Effector memory CD4-positive, alpha-beta T cell (primary cell): ENCODE measurements at places on chromosomes 6 and 20.
A peak's percentile ranks its signal among the peaks of the same experiment; 100 is the strongest.

GRCh38 chr20:64101731-64102621 lies 5.4 kb downstream of the NPBWR2 start:
- peak overlapping the region; percentile 42 for H3K4me3 ChIP-seq
- peaks cover 8% of the 10 kb centered on the region for H3K4me1 ChIP-seq
- DNase-seq, result peak; percentile 32
- no peak overlapping the region for H3K27ac ChIP-seq

DNA sequence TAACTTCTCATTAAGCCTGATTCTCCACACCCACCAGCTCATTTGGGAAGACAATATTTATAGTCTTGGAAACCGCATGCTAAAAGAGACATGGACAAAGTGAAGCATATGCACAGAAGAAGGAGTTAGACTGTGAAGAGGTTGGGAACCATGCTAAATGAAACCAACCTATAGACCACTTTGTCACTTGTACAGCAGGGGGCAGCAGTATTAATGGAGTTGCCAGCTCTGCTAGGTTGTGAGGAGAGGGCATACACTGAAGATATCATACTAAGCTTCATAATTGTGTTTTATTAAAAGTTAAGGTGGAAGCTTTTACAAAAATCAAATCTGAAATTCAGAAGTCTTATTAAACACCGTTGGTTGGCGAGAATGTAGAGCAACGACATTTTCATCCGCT lies 38.3 kb upstream of the HMGCLL1 start:
- no peaks in the 10 kb centered on the region for H3K27me3 ChIP-seq
- no peak overlapping the region for H3K4me3 ChIP-seq
- no peaks in the 10 kb centered on the region for H3K36me3 ChIP-seq
- H3K4me1 ChIP-seq, result no peaks in the 10 kb centered on the region

GRCh38 chr6:33144373-33144772 lies 47.9 kb downstream of the COL11A2 start:
- no peak overlapping the region for H3K27ac ChIP-seq
- no peak for DNase-seq
- H3K36me3 ChIP-seq, result no peaks in the 10 kb centered on the region
- H3K4me3 ChIP-seq, result no peak overlapping the region

DNA sequence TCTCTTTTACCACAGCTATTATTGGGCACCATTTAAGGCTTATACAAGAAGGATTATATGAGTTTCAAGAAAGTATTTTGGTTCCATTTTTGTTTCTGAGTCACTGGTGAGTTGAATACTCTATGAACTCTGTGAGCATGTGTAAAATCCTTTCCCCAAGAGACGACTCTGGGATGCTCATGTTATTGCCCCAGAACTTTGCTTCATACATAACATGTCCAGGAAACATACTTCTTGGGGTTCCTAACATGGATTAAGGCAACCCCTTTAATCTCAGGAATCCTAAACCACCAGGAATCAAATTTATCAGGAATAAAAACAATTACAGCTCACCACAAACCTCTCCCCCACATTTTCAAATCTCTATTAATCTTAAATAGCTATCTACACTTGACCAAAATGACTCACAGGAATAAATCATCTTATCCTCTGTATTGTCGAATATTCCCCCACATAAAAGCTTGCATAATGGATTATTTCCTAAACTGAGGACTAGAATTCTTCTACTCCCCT lies 117.5 kb upstream of the COL21A1 start:
- no peak overlapping the region for H3K27ac ChIP-seq
- no peaks in the 10 kb centered on the region for H3K4me1 ChIP-seq
- H3K27me3 ChIP-seq, result no peaks in the 10 kb centered on the region
- no peak for DNase-seq
- H3K4me3 ChIP-seq, result no peak overlapping the region

GRCh38 chr6:73227606-73228255 lies 2.4 kb upstream of the KHDC1L start:
- H3K4me3 ChIP-seq, result no peak overlapping the region
- H3K27ac ChIP-seq, result no peak overlapping the region
- no peaks in the 10 kb centered on the region for H3K4me1 ChIP-seq
- no peaks in the 10 kb centered on the region for H3K36me3 ChIP-seq
- H3K27me3 ChIP-seq, result no peaks in the 10 kb centered on the region

- H3K4me1 ChIP-seq, result no peaks in the 10 kb centered on the region
- DNase-seq, result no peak
- no peaks in the 10 kb centered on the region for H3K27me3 ChIP-seq
Observed at GRCh38 chr6:117169064-117169665, 96.2 kb upstream of the VGLL2 start.

- H3K27me3 ChIP-seq, result no peaks in the 10 kb centered on the region
- no peaks in the 10 kb centered on the region for H3K36me3 ChIP-seq
- H3K4me3 ChIP-seq, result no peak overlapping the region
Observed at GRCh38 chr6:75926293-75927168, 145.9 kb downstream of the IMPG1 start.

GRCh38 chr6:21133901-21134300 lies 459.6 kb upstream of the SOX4 start:
- H3K36me3 ChIP-seq, result no peaks in the 10 kb centered on the region
- H3K4me1 ChIP-seq, result no peaks in the 10 kb centered on the region
- no peak overlapping the region for H3K27ac ChIP-seq

GRCh38 chr20:17993546-17993945 lies 24.7 kb downstream of the MGME1 start:
- H3K36me3 ChIP-seq, result peaks cover 7% of the 10 kb centered on the region
- no peaks in the 10 kb centered on the region for H3K4me1 ChIP-seq
- no peak overlapping the region for H3K4me3 ChIP-seq
- no peak for DNase-seq
- no peak overlapping the region for H3K27ac ChIP-seq

GRCh38 chr6:31922942-31923341 lies 4.6 kb upstream of the C2 start:
- no peaks in the 10 kb centered on the region for H3K27me3 ChIP-seq
- no peak overlapping the region for H3K27ac ChIP-seq
- H3K4me1 ChIP-seq, result no peaks in the 10 kb centered on the region
- no peak for DNase-seq

DNA sequence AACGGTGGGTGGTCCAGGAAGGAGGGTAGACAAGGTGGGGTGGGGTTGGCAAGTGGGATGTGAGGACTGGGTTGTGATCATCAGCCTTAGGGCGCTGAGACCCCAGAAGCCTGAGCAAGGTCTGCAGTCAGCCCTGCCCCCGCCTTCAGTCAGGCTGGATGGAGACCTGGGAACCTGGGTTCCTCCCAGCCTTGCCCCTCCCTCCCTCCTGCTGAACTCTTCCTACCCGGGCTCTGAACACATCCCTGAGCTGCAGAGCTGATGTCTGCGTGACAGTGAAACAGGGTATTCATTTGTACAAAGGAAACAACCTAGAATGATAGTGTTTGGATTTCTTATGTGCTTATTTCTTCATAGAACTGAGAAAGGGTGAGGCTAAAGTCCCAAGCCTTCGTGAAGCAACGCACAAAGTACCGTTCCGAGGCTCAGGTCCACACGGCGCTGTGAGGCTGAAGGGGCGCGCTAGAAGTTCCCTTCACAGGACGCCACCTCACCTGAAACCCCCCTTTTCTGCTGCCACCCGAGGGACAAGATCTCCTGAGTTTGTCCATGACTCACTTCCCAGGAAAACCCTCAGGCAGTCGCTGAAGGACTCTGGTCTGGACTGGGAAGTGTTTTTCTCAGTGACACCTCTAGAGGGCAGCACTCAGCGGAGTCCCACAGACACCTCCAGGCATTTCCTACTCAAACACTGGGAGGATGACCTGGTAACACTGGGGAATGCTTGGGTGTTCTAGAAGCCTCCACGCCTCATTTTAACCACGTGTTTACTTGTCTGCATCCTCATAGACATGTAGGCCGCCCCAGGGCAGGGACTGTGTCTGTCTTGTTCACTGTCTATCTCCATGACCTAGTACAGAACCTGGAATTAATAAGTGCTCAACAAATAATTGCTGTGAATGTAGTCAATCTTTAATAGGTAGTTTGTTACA lies 1.2 kb downstream of the GSTA5 start:
- peak; percentile 28 for DNase-seq
- H3K4me1 ChIP-seq, result no peaks in the 10 kb centered on the region
- no peaks in the 10 kb centered on the region for H3K27me3 ChIP-seq
- no peaks in the 10 kb centered on the region for H3K36me3 ChIP-seq

- no peak overlapping the region for H3K27ac ChIP-seq
- H3K4me1 ChIP-seq, result no peaks in the 10 kb centered on the region
- no peak for DNase-seq
- no peaks in the 10 kb centered on the region for H3K36me3 ChIP-seq
- no peak overlapping the region for H3K4me3 ChIP-seq
Observed at GRCh38 chr20:25468126-25469075, 60.9 kb downstream of the GINS1 start.

GRCh38 chr20:63658749-63659187 lies 656 bp downstream of the RTEL1 start:
- peak overlapping the region; percentile 97 for H3K4me3 ChIP-seq
- H3K27me3 ChIP-seq, result no peaks in the 10 kb centered on the region
- peaks cover 19% of the 10 kb centered on the region for H3K4me1 ChIP-seq
- peak overlapping the region; percentile 82 for H3K27ac ChIP-seq
- H3K36me3 ChIP-seq, result peaks cover 22% of the 10 kb centered on the region

GRCh38 chr6:149118737-149119653 lies 198.5 kb upstream of the TAB2 start:
- DNase-seq, result no peak
- no peaks in the 10 kb centered on the region for H3K36me3 ChIP-seq
- no peaks in the 10 kb centered on the region for H3K27me3 ChIP-seq
- no peaks in the 10 kb centered on the region for H3K4me1 ChIP-seq
- H3K27ac ChIP-seq, result no peak overlapping the region

- no peak overlapping the region for H3K4me3 ChIP-seq
- DNase-seq, result no peak
- H3K27ac ChIP-seq, result no peak overlapping the region
Observed at GRCh38 chr20:9323622-9324021, 190.8 kb upstream of the LAMP5 start.

- H3K36me3 ChIP-seq, result no peaks in the 10 kb centered on the region
- no peak for DNase-seq
Observed at GRCh38 chr6:93293872-93294271, 125.5 kb downstream of the EPHA7 start.

GRCh38 chr20:50323777-50324775 lies 133.4 kb downstream of the CEBPB start:
- H3K36me3 ChIP-seq, result no peaks in the 10 kb centered on the region
- no peak overlapping the region for H3K27ac ChIP-seq
- no peak overlapping the region for H3K4me3 ChIP-seq
- no peaks in the 10 kb centered on the region for H3K27me3 ChIP-seq
- no peaks in the 10 kb centered on the region for H3K4me1 ChIP-seq

DNA sequence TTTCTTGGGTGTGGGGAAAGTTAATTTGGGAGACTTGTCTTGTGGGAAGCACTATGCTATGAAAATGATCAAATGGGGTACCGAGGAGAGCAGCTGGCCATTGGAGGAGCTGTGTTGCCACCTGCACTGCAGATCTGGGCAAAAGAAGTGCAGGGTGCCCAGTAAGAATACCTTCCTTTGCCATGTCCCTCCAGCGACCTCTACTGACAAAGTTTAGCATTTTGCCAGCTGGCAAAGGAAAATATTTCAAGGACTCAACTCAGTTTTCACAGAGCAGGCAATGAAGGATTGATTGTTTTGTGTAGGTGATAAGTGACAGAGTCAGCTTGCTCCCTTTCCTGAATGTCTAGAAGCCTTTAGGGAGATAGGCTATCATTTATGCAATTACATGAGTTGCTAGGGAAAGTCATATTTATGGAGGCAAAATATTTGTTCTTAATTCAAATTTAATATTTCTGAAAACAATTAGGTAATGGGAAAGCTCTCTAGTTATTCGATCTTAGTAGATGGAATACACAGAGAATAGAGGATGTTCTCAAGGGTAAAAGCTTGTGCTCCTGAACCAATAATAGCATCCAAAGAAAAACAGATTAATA lies 118.4 kb downstream of the FARS2 start:
- H3K27me3 ChIP-seq, result no peaks in the 10 kb centered on the region

DNA sequence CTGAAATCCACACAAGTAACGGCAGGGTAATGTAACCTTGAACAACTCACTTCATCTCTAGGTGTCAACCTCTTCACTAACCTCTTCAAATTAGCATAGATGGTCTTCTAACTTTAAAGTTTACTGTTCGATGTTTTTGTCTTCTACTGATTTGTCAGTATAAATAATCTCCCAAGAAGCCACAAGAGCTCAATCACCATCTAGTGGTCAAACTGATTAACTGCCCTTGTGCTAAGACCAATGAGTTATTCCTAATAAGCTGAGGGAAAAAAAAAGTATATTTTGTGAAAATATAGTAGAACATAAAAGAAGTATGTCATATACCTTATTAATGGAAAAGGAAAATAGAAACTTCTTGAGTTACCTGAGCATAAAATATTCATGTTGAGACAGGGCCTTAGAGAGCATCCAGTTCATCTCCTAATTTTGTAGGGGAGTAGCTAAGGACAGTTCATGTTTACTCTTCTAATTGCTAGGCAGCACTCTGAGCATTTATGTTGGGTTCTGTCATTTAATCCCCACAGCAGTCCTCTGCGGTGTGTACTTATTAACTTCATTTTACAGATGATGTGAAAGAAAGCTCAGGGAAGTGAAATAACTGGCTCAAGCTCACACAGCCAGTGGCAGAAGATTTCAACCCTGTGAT lies 317.1 kb downstream of the ESR1 start:
- no peak overlapping the region for H3K4me3 ChIP-seq
- no peak for DNase-seq
- peaks cover 84% of the 10 kb centered on the region for H3K36me3 ChIP-seq
- no peak overlapping the region for H3K27ac ChIP-seq
- H3K4me1 ChIP-seq, result no peaks in the 10 kb centered on the region

DNA sequence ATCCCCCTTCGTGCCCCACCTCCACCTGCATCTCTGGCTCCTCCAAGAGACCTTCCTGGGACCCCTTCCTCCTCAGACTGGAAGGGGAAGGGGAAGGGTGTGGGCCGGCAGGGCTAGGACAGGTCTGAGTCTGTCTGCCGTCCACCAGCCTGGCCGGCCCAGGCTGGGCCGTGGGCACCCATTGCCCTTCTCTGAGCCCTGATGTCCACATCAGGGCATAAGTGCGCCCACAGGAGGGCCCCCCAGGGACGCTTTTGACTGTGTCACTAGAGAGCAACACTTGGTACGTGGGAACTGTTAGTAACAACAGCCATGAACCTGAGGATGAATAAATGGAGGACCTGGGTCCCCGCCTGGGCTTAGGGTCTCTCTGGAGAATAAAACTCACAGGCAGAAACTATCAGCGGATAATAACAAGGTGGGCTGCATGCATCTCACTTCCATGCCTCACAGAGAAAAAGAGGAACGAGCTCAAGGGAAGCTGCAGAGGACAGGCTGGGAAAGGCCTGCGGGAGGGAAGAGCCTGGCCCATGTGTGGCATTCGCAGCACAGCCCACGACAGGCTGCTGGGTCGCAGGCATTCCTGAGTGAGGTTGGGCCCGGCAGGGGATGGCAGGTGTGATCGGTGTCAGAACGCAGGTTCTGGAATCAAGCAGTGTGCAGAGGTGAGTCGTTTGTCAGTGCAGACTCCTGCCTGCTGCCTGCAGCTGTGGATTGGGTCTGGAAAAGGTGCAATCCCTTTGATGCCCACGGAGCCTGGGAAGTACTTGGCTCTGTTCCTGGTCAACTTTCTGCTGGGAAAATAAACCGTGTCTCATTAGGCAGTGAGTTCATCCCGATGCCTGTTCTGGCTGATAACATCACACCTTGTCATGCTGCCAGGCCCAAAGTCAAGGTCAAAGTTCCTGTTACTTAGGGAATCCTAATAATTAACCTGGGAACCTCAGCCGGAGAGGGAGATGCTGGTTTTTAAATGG lies 60.9 kb downstream of the BCAS4 start:
- H3K4me1 ChIP-seq, result no peaks in the 10 kb centered on the region
- H3K36me3 ChIP-seq, result no peaks in the 10 kb centered on the region
- no peak for DNase-seq
- H3K27ac ChIP-seq, result no peak overlapping the region

- no peaks in the 10 kb centered on the region for H3K4me1 ChIP-seq
- H3K36me3 ChIP-seq, result no peaks in the 10 kb centered on the region
- no peak overlapping the region for H3K4me3 ChIP-seq
- DNase-seq, result no peak
Observed at GRCh38 chr6:80872951-80873308, 766.5 kb downstream of the BCKDHB start.
